ENCODE measurements at places on chromosomes 1 and 21.

DNA sequence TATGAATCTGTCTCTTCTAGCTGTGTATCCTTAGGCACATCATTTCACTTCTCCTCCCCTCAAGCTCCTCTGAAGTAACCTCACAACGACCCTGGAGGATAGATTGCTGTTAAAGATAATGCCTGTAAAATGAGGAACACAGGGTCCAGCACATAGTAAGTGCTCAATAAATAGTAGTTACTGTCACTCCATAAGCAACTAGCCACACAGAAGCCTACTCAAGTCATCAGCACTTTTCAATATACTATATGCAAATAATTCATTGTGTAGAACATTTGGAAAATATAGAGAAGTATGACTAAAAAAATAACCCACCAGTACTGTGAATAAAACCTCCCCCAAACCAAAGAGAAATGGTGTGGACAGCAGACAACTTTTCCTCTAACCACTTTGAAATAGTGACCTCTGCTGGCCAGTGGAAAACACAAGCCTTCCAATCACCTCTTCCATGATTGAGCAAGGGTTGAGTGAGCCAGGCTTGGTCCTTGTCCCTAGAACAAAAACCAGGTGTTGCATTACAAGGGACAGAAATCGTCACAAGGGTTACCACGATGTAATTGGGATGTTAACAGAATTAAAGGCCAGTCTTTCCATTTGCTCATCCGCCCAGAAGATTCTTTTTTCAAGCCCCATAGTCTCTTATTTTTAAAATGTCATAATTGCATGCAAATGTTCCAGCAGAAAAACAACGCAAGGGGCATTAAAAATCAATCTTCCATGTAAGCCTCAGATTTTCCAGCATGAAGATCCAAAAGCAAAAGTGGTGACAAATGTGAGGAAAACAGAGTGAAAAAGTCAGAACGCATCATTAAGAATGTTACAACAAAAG, 15.7 kb upstream of the GLIS1 start:
- DNase-seq: no peak

DNA sequence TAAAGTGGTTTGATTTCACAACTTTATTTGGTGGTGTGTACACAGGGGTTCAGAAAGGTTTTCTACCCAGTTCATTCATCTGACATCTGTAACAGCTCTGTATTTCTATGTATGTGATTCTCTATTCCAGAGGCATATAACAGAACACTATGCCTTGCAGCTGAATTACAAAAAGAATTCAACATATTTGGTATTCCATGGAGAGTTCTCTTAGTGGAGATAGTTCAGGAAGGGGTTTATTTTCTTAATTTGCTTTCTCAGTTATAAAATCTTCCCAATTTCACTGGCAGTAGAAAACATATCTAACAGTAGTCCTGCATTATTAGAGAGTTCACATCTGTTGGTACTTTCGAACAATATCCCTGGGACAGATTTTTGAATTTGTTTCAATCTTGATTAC, 207.9 kb upstream of the LYPLAL1 start:
- no peak for DNase-seq

DNA sequence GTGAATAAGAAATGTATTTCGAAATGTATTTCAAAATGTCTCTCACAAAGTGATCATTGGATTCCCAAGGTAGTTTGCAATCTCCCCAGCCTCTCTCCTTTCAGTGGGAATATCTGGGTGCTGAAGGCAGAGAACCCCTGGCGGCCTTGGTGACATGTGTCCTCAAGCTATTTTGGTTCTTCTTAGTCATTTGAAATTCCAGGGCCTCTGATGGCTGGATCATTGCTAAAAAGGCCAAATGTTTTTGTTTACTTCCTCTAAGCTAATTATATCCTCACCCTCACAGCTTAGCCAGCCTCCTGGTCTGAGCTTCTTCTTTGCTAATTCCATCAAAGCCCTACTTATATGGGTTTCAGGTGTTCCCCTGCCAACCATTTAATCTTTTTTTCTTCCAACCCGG, 71.2 kb downstream of the LRRC40 start:
- no peak for DNase-seq

- no peak for DNase-seq
These were observed 55.7 kb downstream of the MRPL39 start for GRCh38 chr21:25551569-25551968.

DNA sequence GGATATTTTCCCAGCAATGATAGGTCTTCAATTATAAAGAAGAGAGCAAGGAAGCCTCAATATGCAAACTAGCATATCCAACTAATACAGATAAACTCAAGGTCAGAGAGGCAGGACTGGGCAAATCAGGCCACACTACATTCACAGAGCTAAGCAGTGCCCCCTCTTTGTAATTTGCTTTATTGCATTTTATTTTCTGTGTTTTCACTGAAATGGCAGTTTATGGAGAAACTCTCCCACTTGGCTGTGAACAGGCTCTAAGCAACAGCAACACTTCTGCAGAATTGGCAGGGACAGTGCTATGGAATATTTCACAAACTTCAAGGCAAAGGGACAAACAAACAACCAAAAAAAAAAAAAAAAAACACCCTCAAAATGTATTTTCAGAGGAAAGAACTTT, 93.4 kb upstream of the SOD1 start:
- DNase-seq: no peak

- peak; percentile 24 for DNase-seq
These were observed 5.8 kb downstream of the ATP5PB start for GRCh38 chr1:111454859-111455641.
